ENCODE measurements at places on chromosomes 2 and 18. TPM values are rescaled to one million over a fixed set of nuclear protein-coding genes. Genes with fewer than 3 reads are reported as not detected.
A peak's percentile ranks its signal among the peaks of the same experiment; 100 is the strongest.

DNA sequence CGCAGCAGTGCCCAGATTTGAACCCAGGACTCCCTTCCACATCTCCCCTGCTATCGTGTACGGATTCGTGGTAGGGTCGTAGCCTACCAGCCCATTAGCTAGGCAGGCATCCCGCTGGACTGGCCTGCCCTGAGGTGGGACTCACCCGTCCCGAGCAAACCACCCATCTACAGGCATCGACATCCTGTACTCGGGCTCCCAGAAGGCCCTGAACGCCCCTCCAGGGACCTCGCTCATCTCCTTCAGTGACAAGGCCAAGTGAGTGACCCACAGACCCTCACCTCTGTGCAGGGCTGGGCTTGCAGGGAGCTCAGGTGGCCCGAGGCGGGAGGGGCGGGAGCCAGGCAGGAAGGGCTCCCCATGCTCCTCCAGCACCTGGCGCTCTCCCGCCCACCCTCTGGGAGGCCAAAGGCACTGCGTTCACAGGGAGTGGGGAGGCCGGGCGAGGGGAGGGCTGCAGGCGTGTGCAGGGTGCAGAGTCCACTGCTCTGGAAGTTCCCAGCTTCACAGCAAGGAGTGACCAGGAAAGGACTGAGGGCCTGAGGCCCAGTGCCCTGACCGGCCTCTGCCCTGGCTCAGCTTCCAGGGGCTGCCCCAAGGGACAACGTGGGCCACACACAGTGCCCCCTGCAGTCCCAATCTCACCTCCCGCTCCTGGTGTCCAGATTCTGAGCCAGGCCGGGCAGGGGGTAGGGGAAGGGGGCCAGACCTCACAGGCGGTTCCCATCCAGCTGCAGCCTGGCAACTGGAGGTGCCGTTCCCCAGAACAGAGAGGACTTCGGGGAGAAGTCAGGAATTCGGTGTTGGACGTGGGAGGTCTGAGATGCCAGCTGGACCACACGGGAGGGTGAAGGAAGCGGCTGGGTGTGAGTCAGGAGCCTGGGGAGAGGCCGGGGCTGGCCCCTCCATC lies 5.4 kb downstream of the AGXT start:
- no peaks in the 10 kb centered on the region for H3K4me1 ChIP-seq
- no peak overlapping the region for H3K27ac ChIP-seq
- DNase-seq: no peak
- no peaks in the 10 kb centered on the region for H3K36me3 ChIP-seq
- H3K4me3 ChIP-seq: no peak overlapping the region
- H3K27me3 ChIP-seq: no peaks in the 10 kb centered on the region

- peak overlapping the region; percentile 46 for H3K27ac ChIP-seq
- no peak overlapping the region for H3K4me3 ChIP-seq
- peaks cover 9% of the 10 kb centered on the region for H3K4me1 ChIP-seq
- DNase-seq: no peak
Measured at GRCh38 chr2:33509908-33510585, 33.6 kb downstream of the RASGRP3 start.

- no peak overlapping the region for H3K4me3 ChIP-seq
- no peak overlapping the region for H3K27ac ChIP-seq
- H3K36me3 ChIP-seq: no peaks in the 10 kb centered on the region
- no peak for DNase-seq
Measured at GRCh38 chr2:130759906-130760753, 4.8 kb downstream of the AMER3 start.

- no peak overlapping the region for H3K4me3 ChIP-seq
- H3K36me3 ChIP-seq: no peaks in the 10 kb centered on the region
- no peak overlapping the region for H3K27ac ChIP-seq
- DNase-seq: no peak
Measured at GRCh38 chr18:9095297-9096006, 7.0 kb upstream of the NDUFV2 start.

DNA sequence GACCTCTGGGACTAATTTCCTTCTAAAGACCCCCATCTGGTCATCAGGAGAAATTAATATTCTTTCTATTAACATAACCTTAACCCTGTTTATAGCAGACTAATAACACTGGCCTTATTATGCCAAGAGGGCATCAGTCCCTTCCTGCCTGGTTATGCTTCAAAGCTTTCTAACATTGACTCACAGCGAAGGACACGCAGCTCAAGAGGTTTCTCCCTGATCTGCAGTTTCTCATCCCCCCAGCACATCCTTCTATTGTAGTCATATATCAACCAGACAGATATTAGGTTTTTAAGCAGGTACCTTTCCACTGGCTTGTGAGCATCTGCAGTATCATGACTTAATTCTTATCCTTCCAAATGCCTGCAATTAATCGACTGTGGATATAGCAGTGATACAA lies 100.0 kb upstream of the CXCR4 start:
- DNase-seq: no peak
- H3K27ac ChIP-seq: no peak overlapping the region

DNA sequence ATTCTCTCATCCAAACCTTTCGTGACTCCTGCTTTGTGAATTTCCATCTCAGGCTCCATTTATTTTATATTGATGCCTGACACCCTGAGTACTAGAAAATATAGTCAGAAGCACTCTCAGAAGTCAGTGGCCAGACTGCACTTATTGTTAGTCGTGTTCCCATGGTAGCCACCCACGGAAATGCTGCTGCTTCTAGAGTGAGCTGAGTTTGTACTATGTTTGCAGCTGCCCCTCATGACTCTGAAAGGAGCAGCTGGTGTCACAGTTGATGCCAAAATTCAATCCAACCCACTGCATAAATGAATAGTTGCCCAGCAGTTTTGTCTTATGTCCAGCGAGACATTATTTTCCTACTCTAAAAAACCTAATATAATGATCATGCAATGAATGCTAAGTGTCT lies 265.2 kb upstream of the SPHKAP start:
- no peaks in the 10 kb centered on the region for H3K27me3 ChIP-seq
- no peaks in the 10 kb centered on the region for H3K4me1 ChIP-seq
- no peak overlapping the region for H3K27ac ChIP-seq
- H3K4me3 ChIP-seq: no peak overlapping the region
- no peaks in the 10 kb centered on the region for H3K36me3 ChIP-seq

GRCh38 chr2:61834893-61835292 lies 19.0 kb downstream of the FAM161A start:
- no peaks in the 10 kb centered on the region for H3K4me1 ChIP-seq
- H3K27ac ChIP-seq: no peak overlapping the region
- H3K4me3 ChIP-seq: no peak overlapping the region
- no peaks in the 10 kb centered on the region for H3K27me3 ChIP-seq
- no peaks in the 10 kb centered on the region for H3K36me3 ChIP-seq

DNA sequence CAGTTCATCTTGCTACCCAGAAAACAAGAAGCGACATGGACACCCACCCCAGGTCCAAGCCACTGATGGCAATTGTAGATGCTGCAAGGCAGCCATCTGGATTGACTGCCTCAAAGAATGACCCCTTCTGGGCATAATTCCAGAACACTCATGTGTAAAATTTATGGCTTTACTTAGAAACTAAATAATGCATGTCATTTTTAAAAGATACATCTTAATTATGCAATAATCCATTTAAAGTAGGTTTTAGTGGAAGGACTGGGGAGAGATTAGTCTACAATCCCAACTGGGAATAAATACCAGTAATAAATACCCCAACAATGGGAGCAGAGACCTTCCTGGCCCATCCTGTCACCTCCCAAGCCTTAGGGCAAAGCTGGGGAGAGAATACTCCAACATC lies 247.7 kb downstream of the SS18 start:
- no peak for DNase-seq
- H3K4me1 ChIP-seq: no peaks in the 10 kb centered on the region
- H3K4me3 ChIP-seq: no peak overlapping the region
- H3K27ac ChIP-seq: no peak overlapping the region

GRCh38 chr2:48313036-48313877 lies 216.7 kb upstream of the STON1 start:
- H3K4me3 ChIP-seq: peak overlapping the region; percentile 89
- no peaks in the 10 kb centered on the region for H3K36me3 ChIP-seq
- H3K27me3 ChIP-seq: no peaks in the 10 kb centered on the region

DNA sequence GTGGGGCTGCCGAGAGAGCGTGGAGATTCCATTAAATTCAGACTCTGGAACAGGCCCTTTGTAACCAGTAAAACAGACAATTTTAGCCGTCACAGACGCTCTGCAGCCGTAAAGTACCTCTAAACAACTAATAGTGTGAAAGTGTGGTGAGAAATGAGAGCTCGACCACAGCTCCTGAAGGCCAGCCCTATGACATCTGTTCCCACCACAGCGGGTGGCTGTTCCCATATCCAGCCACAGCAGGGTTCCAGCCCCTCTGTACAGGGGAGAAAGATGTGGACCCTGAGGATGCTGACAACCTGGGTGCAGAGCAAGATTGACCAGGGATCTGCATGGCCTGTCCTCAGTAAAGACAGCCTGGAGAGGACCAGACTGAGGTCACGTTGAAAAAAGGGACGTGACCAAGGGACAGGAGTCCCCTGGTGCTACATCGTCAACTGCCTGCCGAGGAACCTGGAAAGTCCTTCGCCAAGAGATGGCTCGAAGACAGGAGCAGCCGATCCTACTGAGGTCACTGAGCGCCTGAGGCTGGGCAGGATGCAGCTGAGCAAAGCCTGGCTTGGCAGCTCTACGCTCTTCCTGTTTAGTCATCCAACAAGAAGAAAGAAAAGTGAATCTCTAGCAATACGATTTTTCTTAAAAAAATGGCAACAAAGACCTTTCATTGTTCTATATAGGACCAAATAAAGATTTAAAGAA lies 831.7 kb downstream of the RNF144A start:
- H3K27me3 ChIP-seq: no peaks in the 10 kb centered on the region
- H3K27ac ChIP-seq: no peak overlapping the region
- no peak for DNase-seq
- no peaks in the 10 kb centered on the region for H3K36me3 ChIP-seq
- no peak overlapping the region for H3K4me3 ChIP-seq

DNA sequence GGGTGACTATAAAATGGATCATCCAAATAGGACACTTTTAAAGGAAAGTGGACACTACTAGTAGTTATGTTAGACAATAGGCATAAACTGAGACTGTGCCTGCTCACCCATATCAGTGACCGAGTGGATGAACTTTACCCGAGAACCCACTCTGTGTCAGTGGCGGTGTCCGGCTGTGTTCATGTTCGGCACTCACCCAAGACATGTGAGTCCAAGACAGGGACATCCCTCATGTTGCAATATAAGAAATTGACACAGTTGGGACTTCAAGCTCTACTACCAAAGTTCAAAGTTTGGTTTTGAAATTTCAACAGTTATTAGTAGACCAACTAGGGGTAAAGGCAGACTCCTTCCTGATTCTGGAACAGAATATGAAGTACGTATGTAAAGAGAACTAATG lies 326.3 kb upstream of the TNP1 start:
- no peaks in the 10 kb centered on the region for H3K36me3 ChIP-seq
- no peaks in the 10 kb centered on the region for H3K27me3 ChIP-seq
- DNase-seq: peak; percentile 70
- no peak overlapping the region for H3K4me3 ChIP-seq
- peaks cover 11% of the 10 kb centered on the region for H3K4me1 ChIP-seq

DNA sequence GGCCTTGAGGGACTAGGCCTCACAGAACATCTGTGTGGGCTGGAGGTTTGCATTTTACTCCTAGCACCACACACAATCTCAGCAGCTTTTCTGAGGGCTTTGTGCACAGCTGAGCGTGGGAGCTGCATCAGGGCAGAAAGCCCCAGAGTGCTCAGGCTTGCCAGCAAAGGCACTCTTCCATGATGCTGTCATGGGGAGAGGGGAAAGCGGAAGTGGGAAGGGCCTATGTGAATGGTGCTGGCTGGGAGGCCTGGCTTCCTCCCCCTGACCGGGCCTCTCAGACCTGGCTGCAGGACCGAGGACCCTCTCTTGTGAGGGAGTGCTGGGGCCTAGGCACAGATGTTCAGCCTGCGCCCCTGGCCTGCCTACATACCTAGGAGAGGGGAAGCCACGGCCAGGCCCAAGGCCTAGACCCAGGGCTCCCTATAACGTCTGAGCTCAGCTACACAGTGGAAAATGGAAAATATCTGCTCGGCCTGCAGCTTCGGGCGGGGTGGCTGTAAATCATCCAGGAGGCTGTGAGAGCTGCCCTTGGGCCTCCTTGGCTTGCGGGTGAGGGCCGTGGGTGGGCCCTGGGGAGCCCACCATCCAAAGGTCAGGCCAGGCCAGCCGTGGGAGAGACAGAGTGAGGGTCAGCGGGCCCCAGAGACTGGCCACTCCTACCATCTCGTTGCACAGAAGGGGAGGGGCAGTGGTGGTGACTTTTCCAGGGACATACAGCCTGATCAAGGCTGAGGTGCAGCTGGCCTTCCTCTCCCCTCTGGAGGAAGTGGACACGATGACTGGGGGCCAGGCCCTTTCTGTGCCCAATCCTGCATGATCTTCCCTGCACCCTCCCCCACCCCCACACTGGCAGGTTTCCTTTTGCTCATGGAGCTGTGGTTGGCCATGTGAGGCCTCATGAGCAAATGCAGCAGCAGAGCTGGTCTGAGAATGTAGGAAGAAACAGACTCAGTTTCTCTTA lies 22.8 kb downstream of the GLI2 start:
- peak overlapping the region; percentile 67 for H3K27ac ChIP-seq
- no peaks in the 10 kb centered on the region for H3K27me3 ChIP-seq
- peak; percentile 69 for DNase-seq
- H3K36me3 ChIP-seq: no peaks in the 10 kb centered on the region

GRCh38 chr18:12515550-12515949 lies 107.8 kb downstream of the PRELID3A start:
- H3K36me3 ChIP-seq: peaks cover 19% of the 10 kb centered on the region
- no peak overlapping the region for H3K4me3 ChIP-seq
- DNase-seq: no peak
- peaks cover 8% of the 10 kb centered on the region for H3K4me1 ChIP-seq
- no peak overlapping the region for H3K27ac ChIP-seq
- no peaks in the 10 kb centered on the region for H3K27me3 ChIP-seq

- no peaks in the 10 kb centered on the region for H3K27me3 ChIP-seq
- H3K27ac ChIP-seq: no peak overlapping the region
- no peaks in the 10 kb centered on the region for H3K4me1 ChIP-seq
- H3K4me3 ChIP-seq: no peak overlapping the region
Measured at GRCh38 chr2:153811516-153811915, 60.2 kb upstream of the GALNT13 start.

- no peak overlapping the region for H3K4me3 ChIP-seq
- no peaks in the 10 kb centered on the region for H3K4me1 ChIP-seq
- no peaks in the 10 kb centered on the region for H3K36me3 ChIP-seq
Measured at GRCh38 chr18:56302156-56302555, 336.2 kb downstream of the TXNL1 start.

GRCh38 chr2:228846161-228846560 lies 424.9 kb downstream of the PID1 start:
- H3K4me1 ChIP-seq: no peaks in the 10 kb centered on the region
- no peak overlapping the region for H3K27ac ChIP-seq
- H3K27me3 ChIP-seq: no peaks in the 10 kb centered on the region

DNA sequence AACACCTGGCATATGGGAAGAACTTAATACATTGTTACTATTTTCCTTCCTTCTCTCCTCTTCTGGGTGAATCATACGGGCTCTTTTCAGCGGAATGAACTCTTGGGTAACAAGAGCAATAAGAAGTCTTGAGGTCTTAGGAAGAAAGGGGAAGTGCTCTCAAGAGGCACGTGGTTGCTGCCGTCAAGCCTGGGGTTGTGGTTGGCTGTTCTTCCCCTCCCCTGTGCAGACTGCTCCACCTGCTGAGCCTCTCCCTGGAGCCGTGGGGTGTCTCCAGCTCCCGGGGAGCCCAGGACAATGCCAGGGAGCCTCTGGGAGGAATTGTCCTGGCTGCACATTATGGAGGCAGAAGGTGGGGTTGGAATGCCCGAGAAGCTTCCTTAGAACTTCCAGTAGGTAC lies 19.4 kb downstream of the TOGARAM2 start:
- H3K27ac ChIP-seq: no peak overlapping the region
- no peaks in the 10 kb centered on the region for H3K27me3 ChIP-seq
- H3K4me1 ChIP-seq: no peaks in the 10 kb centered on the region

TNFAIP6 gene
- total RNA-seq: 1.4 TPM

CD8B gene
- not detected for total RNA-seq

TDRD15 gene
- total RNA-seq: not detected

B3GNT7 gene
- total RNA-seq: 0.51 TPM
